NAMALWA (cell line): ENCODE measurements at places on chromosomes 2 and 18.

- DNase-seq = no peak
Observed at GRCh38 chr2:64284751-64285150, 140.5 kb upstream of the PELI1 start.

GRCh38 chr2:56474412-56475158 is 290.8 kb downstream of the CCDC85A start:
- no peak for DNase-seq

DNA sequence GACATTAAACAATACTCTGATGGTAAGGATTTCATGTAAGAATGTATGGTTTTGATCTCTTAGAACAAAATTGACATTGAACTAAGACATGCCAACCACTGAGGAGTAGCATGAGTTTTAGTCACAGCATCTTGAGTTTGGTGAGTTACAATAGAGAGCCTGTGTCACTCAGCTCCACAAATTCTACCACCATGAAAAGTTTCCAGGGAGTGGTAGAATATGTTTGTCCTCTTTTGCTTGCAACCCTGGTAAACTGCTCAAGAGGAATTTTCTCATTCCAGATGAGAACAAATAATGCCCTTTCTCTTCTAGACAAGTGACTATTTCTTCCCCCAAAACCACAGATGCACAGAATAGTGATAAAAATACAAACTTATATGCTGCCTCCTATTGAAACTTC is 502.0 kb upstream of the VRK2 start:
- no peak for DNase-seq

DNA sequence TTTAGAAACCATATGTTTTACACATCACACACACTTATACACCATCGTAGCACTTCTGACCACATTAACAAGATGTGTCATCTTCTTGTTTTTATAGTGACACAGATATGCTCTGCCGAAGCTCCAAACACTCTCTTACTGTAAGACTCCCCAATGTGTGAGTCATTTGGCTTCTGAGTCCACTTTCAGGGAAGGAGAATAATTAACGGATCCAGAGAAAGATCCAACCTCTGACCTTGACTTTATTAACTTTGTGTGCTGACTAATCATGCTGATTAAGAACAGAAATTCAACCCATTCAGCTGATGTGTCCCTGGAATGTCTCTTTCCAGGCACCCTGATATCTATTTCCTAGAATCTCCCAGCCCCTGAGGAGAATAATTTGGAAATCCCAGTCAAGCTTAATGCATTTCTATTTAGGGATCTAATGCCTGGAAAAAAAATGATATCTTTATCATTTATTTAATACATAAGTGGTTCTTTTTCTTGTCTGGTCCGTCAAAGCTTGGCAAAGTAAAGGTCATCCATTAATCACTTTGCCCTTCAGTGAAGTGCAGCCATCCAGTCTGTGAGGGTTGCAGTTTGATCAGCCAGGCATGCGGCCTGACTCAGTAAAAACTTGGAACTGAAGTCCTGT is 615.8 kb upstream of the SYT4 start:
- DNase-seq = no peak

DNA sequence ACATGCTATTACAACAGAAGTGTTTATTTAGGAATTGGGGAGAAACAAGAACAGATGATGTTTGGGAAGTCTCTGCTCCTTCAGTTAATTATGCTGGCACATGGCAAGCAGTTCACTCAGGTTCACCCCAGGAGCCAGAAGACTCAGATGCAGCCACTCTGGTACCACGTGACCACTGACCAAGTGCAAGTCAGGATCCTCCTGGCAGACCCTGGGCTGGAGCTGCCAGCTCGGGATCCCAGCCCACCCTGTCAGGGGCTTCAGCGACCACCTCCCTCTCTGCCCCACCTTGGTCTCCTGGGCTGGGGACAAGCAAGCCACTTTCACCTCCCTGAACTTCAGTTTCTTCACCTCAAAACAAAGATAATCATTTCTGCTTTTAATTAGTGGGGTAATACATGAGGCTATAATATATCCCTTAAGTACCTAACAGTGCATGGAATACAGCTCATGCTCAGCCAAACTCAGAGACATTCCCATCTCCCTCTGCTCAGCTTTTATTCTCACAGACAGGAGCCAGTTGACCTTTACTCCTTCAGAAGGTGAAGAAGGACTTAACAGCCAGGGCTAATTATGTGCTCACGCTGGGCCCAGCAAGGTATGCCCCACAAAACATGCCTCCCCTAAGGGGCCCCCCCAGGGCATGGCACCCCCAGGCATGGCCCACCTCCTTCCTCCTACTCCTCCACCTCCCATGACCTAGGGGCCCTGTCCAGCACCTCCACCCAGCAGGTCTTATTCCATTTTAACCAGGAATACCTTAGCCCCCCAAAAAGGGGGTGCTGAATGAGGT is 11.8 kb downstream of the CRACDL start:
- no peak for DNase-seq

- DNase-seq = no peak
Observed at GRCh38 chr18:69895066-69896047, 52.3 kb downstream of the CD226 start.

GRCh38 chr2:106201661-106202060 is 7.6 kb upstream of the UXS1 start:
- DNase-seq = no peak
